ENCODE measurements at places on chromosomes 16 and 17.

DNA sequence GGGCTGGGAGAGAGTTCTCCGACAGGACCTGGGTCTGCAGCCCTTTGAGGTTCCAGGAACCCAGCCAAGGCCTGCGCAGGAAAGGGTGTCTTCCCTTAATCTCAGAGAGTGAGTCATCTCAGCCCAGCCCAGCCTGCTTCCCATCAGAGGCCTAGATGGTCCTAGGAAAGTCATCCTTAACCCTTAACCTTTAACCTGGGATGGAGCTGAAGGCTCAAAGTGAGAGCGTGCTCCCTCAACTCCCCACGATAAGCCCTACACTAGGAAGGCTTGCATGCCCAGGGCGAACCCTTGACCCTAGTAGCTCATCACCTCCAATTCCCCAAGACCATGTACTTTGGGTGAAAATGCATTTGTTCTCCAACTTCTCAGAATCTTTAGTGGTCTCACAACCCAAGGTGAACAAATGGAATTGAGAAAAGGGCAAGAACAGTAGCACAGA, 4.8 kb upstream of the ATXN7L3 start:
- peak; percentile 75 for DNase-seq

- no peak for DNase-seq
Measured at GRCh38 chr17:866568-867103, 84.5 kb downstream of the MRM3 start.

DNA sequence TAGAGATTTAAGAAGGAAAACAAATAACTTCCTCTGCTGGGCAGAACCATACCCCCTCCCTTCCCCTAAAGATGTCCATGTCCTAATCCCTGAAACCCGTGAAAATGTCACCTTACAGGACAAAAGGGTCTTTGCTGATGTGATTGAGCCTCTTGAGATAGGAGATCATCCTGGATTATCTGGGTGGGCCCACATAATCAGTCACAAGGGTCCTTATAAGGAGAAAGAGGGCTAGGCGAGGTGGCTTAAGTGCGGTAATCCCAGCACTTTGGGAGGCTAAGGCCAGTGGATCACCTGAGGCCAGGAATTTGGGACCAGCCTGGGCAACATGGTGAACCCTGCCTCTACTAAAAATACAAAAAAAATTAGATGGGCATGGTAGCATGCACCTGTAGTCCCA, 12.0 kb upstream of the SLC39A11 start:
- DNase-seq: no peak

DNA sequence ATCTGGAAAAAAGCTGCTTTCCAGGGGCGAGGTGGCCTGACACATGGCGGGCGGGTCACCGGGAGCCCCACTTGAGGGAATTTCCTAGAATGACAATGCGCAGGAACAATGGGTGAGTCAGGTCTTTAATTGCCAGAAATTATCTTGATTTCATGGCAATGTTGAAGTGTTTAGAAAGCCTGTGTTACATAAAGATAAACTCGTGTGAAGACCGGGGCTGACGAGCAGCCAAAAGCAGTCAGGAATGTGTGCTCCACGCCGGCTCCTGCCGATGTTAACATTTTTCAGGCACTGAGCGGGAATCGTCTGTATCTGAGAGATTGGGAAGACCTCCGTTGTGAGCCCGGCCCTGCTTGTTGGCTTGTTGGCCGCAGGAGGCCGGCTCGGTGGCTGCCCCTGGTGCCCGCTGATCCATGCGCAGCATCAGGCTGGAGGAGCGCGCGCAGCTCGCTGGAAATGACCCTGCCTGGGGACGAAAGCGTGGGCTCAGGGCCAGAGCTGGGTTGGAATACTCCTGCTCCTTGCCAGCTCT, 353.1 kb downstream of the FOXL1 start:
- peak; percentile 85 for DNase-seq

DNA sequence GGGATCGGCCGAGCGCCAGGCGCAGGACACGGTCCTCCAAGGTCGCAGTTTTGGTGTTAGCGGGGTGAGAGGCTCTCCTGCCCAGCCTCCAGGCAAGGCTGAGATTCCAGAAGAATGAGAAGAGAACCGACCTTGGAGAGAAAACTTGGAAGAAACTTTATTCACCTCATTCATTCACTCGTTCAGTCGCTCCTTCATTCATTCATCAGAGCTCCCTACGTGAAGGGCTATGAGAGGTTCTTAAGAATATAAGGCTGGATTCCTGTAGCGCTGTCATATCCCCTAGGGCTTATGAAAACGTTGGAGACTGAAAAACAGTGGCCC, 991 bp upstream of the MYH10 start:
- DNase-seq: no peak

GRCh38 chr17:6101706-6102105, 31.5 kb downstream of the WSCD1 start:
- no peak for DNase-seq

DNA sequence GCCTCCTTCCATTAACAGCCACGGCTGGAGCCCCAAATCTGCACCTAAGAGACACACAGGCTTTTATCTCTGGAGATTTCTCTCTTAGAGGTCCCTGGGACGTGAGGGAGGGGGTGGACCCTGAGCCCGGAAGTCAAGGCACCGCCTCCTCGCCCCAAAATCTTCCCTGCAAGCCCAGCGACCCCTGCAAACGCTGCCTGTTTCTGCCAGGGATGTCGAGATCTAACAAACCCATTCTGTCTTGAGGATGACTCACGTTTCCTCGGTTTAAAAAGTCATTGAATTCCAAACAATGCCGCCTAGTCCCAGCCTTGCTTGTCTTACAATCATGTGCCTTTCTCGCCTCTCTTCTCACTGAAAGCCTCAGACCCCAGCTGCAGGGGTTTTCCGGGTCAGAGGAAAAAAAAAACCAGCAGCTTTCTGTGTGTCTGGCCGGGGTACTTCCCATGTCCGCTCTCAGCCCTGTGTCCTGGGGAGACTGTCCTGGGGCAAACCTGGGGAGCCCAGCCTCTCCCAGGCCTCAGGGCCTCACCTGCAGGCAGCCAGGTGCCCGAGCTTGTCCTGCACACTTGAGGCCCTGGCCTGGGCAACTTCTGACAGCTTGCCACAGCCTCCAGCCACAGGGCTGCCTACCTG, 15.4 kb downstream of the ARL2BP start:
- peak; percentile 59 for DNase-seq

- DNase-seq: peak; percentile 81
Measured at GRCh38 chr17:82519971-82520903, 705 bp downstream of the FOXK2 start.

- peak; percentile 86 for DNase-seq
Measured at GRCh38 chr16:85436636-85437165, 176.4 kb upstream of the GSE1 start.

DNA sequence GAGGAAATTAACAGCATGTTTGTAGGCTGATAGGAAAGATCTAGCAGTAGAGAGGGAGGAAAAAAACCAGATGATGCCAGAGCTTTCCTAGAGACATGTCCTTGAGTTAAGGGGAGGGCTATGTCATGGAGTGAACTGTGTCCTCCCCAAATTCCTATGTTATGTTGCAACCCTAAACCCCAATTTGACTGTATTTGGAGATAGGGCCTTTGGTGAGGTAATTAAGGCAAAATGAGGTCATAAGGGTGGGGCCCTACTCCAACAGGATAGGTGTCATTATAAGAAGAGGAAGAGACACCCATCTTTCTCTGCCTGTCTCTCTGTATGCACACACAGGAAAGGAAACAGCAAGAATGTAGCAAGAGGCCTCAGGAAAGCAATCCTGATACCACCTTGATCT, 195.3 kb upstream of the AXIN2 start:
- no peak for DNase-seq

DNA sequence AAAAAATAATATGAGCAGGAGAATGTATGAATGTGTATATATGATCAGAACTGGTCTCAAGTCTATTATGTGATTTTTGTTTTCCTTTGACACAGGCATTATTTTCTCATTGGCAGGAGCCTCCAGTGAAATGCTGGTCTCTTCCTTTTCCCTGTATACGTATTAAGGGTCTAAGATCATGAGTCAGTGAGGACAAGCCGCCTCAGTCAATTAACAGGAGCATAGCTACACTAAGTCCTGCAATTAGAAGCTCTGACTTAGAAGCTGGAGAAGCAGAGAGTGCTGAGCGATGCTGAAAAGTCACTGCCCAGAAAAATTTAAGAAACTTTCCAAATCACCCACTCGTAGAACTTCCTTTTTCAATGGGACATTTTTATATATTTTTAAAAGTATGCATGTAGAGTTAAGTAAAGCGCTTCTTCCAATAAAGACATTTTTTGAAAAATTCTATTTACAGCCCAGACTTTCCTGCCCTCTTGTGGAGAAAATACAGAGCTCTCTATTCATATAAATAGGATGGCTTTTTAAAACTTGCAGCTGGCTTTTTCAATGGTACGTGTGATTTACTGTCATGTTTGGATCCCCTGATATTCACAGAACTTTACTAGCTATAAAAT, 70.2 kb upstream of the PSMD7 start:
- DNase-seq: no peak

- no peak for DNase-seq
Measured at GRCh38 chr17:75635610-75636202, 2.5 kb downstream of the SMIM5 start.

DNA sequence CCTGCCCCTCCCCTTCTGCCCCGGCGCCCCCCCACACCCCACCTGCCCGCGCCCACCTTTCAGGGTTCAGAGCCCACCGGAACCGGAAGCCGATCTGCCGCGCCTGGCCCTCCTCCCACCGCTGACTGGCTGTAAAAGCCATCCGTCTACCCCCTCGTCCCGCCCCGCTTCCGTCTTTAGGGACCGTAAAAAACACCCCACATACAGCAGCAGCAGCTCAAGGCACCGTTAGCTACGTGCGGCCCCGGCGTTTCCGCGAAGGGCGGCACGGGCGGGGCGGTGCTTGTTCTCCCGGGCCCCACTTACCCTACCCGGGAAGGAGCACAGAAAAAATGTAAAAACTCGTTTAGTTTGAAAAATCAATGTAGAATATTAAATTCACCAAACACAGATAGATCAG, at the start of gene MRPL28:
TSS of gene MRPL28 (minus strand) at position 96 of the 400 bp plus-strand sequence. CDS start 320 bp downstream, outside the sequence.
- peak; percentile 96 for DNase-seq

DNA sequence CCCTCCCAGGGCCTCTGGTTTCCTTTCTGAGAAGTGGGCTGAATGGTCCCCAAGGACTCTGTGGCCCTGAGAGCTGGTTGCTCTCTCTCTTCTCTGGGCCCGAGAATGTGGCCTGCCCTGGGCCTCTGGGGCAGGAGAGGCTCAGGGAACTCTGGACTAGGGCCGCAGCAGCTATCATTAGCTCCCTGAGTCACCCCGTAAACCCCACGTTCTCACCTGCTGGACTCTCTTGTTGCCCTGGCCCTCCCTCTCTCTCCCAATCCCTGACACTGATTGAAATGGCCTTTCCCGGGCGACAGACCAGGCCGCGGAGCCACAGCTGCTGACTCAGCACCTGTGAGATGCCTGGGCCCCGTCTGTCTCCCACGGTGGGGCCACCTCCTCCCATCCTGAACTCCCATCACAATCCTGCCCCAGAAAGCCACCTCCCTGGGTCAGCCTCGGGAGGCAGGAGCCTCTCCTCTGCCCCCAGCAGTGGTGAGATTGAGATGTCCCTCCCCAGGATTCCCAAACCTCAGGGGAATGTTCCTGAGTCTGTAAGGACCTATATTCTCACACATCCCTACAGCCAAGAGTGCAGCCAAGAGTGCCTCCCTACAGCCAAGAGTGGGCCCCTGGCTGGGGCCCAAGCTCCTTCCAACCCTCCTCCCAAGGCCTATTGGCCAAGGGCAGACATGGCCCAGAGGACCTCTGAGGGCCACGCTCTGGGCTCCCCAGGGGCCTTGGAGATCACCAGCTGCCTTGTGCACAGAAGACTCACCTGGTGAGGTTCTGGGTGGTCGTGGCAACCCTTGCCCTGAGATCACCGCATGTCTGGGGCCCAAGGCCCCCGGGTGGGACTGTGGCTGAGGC, 470 bp downstream of the TRPV3 start:
- DNase-seq: peak; percentile 32

DNA sequence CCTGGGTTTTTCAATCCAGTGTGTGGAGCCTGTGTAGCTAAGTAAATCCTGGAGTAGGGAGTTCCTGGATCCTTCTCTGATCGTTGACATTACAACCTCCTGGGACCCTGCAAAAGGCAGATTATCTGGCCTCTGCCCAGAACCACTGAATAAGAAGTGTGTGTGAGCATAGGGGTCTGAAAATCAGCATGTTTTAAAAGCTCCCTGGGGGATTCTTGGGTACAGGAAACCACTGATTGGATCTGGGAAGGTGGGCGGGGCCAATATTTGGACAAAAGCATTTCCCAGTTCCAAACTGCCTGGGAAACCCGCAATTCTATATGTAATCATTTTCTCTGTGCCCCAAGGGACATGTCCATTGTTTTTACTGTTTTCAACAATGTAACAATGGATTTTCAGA, 27.2 kb upstream of the BEAN1 start:
- DNase-seq: no peak

GRCh38 chr17:31829649-31830048, 29.4 kb downstream of the COPRS start:
- DNase-seq: no peak

GRCh38 chr17:60442271-60443173, 20.2 kb downstream of the CHCT1 start:
- no peak for DNase-seq

GRCh38 chr16:65446427-65446826, 324.6 kb upstream of the CDH11 start:
- DNase-seq: no peak

DNA sequence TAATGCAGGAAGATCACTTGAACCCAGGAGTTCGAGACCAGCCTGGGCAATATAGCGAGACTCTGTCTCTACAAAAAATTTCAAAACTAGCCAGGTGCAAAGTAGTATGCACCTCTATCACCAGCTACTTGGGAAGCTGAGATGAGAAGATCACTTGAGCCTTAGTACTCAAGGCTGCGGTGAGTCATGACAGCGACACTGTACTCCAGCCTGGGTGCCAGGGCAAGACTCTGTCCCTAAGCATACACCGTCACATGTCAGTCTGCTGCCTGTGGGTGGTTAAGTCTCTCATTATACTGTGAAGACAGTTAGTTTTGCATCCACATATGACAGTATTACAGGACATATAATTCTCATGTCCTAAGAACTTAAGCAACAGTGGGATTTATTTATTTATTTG, 21.8 kb downstream of the NMRAL1 start:
- DNase-seq: no peak

GRCh38 chr16:27400751-27401620, 988 bp upstream of the IL21R start:
- DNase-seq: no peak

- DNase-seq: no peak
Measured at GRCh38 chr16:9849697-9850245, 332.5 kb downstream of the GRIN2A start.

DNA sequence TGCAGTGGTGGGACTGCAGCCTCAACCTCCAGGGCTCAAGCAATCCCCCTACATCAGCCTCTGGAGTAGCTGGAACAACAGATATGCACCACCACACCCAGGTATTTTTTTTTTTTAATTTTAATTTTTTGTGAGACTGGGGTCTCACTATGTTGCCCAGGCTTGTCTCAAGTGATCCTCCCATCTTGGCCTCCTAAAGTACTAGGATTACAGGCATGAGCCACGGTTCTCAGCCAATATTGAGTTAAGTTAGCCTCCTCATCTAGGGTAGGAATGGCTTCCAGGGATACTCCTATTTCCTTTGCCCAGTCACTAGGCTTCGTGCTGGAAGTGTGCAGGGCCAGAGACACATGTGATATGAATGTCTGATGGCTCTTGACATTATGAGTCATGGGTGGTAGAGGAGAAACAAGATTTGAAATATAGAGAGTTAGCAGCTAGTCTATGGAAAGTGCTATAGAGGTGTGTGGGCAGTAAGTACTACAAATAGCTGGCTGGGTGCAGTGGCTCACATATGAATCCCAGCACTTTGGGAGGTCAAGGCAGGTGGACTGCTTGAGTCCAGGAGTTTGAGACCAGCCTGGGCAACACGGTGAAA, 8.0 kb upstream of the HES7 start:
- DNase-seq: peak; percentile 5

All from aorta (tissue), 5 donors.